ENCODE measurements at places on chromosomes 7 and 10.

DNA sequence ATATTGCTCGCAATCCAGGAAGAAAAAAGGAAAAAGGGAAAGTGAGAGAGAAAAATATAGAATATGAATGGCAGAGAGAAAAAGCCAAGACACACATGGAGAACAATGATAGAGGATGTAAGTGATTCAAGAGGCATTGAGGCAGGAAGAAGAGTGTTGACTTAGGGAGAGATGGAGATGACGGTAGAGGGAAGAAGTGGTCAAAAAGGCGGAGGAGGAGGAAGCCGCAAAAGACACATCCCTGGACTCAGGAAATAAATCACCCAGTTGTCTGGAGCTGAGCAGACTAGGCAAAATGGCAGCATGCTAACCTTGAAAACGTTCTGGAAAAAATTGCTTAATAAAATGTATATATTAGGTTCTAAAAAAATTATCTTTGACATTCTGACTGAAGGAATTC is 17.7 kb upstream of the GPR37 start:
- DNase-seq, result no peak

GRCh38 chr7:151694828-151695580 is 175.3 kb upstream of the RHEB start:
- no peak for DNase-seq

DNA sequence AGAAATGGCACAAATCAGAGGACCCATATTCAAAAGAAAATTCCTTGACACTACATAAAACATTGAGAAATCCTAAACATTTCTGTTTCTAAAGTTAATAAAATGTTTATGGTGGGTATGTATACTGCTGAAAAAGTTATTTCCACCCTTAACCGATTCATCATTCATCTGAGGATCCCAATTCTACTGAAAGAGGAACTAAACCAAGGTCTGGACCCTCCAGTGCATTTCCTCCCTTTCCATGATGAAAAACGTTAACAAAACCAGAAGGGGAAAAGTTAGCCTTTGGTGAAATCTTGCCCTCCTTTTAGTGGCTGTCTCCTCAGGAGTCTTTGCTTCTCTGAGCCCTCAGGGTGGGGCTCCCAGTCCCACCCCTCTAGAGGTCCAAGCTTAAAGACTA is 144.5 kb upstream of the ASAH2 start:
- no peak for DNase-seq

DNA sequence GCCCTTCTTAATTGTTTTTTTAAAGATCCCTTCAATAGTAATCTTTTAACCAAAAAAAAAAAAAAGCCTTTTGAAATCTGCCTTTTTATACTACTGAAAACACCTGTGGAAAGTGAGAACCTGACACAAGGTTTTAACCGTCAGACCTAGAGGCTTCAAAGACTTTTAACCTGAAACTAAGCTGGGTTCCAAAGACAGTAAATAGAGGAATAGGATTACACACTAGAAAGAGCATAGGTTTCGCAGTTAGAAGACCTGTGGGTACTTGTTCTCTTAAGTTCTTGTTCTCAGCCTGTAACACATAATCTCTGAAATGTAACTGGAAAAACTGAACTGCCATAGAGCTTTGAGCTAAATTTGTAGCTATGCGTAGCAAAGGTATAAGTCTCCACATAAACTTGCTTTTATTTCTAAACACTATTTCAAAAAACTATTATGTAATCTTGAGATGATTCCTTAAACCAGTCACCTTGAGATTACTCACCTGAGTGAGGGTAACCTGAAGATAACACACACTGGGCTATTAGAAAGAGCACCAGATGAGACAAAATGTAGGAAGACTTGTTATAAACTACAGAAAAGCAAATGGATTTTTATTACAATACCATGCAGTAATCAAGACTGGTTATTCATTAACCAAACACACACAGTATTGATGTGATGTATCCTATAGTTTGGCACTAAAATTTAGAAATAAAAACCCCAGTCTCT is 196.6 kb upstream of the FRMD4A start:
- DNase-seq, result no peak
